ENCODE measurements at places on chromosomes 7 and 10.

DNA sequence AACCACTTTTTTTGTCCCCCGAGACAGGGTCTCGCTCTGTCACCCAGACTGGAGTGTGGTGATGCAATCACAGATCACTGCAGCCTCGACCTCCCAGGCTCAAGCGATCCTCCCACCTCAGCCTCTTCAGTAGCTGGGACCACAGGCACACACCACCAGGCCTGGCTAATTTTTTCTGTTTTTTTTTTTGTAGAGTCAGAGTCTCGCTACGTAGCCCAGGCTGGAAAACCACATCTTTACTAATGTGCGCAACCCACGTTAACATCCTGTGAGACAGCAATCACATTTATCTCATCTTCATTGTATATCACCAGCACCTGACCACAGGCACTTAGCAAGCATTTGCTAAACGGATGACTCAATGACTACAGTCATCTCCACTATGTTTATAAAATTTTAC, 77.8 kb upstream of the ATP6V0A4 start:
- DNase-seq: peak; percentile 59

DNA sequence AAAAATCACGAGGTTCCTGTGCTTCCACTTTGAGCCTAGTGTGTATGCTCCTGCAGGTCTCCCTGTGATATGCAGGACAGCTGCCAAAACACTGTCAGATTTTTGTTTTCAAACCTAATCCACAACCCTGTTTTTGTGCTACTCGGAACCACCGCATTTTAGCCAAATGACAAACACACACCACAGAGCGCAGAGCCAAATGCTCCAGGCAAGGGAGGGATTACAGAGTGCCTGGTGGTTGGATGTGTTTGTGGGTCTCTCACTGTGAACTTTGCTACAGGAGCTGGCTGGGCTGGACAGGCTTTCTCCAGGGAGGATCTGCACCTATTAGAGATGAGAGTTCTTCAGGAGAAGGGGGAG, 5.7 kb upstream of the RBM28 start:
- DNase-seq: no peak

DNA sequence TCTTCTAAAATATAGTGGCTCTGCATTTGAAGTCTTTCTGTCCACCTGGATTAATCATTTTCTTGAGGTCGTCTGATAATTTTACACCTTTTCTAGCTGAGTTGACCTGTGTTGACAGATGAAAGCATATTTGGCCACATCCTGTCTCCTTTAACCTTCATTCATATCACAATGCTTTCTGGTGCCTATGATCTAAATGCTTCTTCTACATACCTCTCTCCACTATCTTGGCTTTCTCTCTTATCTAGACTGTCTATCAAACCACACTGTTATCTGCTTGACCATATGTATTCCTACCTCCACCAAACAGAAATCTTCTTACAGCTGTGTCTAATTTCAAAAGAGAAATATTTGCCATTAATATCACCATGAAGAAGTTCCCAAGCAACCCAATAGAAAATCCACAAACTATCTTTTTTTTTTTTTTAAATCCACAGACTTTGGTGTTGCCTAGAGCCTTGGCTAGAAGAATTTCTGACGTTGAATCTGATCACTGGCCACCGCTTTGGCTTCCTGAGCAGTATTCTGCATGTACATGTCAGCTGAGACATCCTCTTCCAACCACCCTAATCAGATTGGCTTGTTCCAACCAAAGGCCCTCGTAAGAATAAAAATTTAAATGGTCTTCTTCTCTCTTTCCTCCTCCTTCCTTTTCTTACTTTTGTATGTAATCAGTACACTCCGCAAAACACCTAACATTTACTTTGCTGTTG, 66.3 kb upstream of the SP4 start:
- DNase-seq: no peak

GRCh38 chr10:101767966-101768790, 7.7 kb downstream of the FGF8 start:
- DNase-seq: no peak

DNA sequence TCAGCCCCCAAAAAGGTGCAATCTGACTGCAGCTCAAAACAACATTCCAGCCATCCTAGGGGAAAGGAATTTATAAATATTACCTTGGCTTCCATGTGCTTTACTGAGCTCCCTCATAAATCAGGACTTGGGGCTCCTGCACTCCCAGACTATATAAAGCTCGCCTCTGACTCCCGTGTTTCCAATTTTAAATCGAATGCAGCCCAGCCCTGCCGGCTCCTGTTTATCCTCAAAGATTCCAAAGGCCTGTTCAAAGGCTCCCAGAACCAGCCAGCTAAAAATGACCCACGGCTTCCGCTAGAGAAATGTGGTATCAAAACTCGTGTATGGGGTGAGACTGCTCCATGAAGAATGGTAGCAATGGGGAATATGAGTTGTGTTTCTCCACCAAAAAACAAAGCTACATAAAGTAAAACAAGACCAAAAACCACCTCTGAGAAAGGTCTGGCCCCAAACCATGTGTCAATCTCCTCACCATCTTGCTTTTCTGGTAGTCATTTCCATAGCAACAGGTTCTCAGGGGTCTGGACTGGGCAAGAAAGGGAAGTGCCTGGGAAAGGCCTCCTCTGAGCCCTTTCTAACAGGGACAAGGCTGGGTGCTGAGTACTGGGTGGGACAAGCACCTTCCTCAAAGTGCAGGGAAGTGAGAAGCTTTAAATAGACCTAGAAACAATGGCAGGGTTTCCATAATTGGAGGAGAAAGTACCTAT, 5.1 kb downstream of the CALML3 start:
- DNase-seq: no peak

DNA sequence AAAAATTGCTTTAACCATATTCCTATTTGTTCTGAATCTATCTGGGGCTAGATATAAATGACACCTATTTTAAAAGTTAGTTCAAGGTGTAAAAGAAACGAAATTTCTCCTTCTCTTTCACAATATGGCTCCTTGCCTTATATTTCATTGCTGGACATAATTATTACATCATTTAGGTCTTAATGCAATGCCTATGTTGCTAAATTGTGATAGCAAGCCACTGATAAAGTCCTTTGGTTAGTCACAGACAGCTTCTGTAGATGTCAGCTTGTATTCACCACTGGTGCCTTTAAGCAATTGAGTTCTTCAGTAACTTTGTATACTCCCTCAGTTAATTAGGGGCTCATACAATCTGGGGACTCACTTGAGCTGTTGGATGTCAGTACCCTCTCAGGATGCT, 1236.6 kb downstream of the GATA3 start:
- DNase-seq: no peak

DNA sequence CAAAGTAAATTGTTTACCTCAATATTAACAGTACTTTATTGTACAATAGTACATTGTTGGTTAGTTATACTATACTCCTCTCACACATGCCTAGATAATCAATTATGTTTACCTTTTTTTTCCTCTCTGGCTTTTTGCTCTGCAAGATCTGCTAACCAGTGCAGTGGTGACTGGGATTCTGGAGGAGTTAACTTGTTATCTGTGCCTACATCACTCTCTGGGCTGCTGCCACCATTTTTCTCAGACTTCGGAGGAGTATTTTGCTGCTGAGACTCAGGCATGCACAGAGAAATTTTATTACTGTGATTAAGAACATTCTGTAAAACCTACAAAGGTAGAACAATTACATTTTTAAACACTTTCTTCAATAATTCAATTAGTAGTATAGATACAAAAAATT, 59.7 kb downstream of the NRBF2 start:
- DNase-seq: no peak

DNA sequence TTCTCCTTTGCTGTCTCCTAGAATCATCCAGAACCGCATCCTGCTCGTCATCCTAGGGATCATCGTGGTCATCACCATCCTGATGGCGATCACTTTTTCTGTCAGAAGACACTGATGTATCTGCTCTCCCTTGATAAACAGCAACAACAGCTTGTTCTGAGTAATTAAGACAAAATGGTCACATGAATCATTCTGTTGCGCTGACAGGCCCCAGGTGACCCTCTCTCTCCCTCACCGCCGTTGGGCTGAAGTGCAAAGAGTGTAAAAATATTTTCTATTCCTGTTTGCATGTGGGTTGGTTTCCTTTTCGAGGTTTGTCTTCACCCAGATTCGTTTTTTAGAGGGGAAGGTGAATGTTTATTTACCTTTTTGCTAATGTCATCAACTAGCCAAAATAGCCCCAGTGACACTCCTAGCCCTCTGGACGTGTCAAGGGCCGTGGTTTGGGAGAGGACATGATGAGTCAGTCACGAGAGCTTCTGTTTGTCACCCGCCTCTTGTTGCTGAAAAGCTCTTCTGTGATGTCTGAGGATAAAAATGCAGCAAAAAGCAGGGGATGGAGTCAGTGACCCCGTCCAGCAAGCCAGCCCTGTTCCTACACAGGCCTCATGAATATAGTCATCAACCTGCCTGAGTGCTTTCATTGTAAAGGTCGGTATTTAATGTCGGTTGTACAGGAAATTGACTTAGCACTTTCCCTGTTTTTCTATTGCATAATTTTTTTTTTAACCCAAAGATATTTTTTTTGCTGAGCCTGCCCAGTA, 134.6 kb upstream of the TCF7L2 start:
- no peak for DNase-seq

GRCh38 chr10:81027223-81027622, 489.5 kb downstream of the SH2D4B start:
- no peak for DNase-seq

GRCh38 chr10:72462261-72462660, 107.5 kb upstream of the DNAJB12 start:
- DNase-seq: no peak

GRCh38 chr7:7746458-7746857, 28.1 kb upstream of the RPA3 start:
- DNase-seq: no peak

DNA sequence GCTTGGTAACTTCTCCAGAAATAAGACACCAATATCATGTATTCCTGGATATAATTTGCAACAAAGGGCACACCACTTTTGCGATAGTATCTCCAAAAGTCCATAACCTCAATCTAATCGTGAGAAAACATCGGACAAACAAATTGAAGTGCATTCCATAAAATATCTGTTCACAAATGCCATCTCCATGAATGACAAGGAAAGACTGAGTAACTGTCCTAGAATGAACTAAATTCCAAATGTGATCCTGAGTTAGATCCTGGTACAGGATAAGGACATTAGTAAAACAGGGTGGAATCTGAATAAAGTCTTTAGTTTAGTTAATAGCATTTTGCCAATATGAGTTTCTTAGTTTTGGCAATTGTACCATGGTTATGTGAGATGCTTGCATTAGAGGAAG, 384.2 kb downstream of the SUGCT start:
- no peak for DNase-seq
